ENCODE measurements at places on chromosomes 13 and 19. TPM values are rescaled to one million over a fixed set of nuclear protein-coding genes. Genes with fewer than 3 reads are reported as not detected.

- DNase-seq, result peak; percentile 82
Measured at GRCh38 chr19:13986348-13986904, 19.7 kb downstream of the RFX1 start.

- no peak for DNase-seq
Measured at GRCh38 chr13:93881411-93881810, 598.1 kb downstream of the DCT start.

- DNase-seq, result no peak
Measured at GRCh38 chr19:32580353-32580900, 563 bp upstream of the PDCD5 start.

GRCh38 chr19:46551164-46551563, 50.0 kb upstream of the CALM3 start:
- no peak for DNase-seq

DNA sequence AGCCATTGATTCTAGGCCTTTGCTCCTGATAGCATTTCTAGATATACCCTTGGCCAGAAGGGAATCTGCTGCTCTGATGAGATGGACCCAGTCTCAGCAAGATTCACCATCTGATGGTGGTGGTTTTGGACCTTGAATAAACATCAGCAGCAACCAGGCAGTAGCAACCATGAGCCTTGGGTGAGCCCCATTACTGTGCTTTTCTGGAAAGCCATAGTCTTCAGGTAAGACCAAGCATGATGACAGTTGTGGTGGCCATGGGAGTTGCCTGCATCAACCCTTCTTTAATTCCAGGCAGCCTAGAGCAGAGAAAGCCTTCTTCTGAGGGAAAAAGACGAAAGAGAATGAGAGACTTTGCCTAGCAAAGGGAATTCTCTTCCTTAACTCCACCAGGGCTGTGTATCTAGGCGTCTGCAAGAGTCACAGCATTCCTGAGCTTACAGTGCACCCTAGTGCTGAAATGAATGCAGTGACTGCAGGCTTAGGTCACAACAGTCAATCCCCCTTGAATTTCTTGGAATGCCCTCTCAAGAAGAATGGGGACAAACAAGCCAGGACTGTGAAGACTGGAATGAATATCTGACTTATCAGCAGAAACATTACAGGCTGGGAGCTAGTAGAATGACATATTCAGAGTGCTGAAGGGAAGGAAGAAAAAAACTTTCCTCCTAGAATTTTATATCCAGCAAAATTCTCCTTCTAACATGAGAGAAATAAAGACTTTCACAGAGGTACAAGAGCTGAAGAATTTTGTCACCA, 942.4 kb upstream of the PCDH20 start:
- DNase-seq, result peak; percentile 35

IGFL1 gene
- polyA plus RNA-seq, result not detected

GRCh38 chr13:72696579-72696978, 30.9 kb downstream of the MZT1 start:
- DNase-seq, result no peak

DNAAF3 gene
- 0.75 TPM for polyA plus RNA-seq

ZSCAN22 gene
- polyA plus RNA-seq, result 0.75 TPM

DNA sequence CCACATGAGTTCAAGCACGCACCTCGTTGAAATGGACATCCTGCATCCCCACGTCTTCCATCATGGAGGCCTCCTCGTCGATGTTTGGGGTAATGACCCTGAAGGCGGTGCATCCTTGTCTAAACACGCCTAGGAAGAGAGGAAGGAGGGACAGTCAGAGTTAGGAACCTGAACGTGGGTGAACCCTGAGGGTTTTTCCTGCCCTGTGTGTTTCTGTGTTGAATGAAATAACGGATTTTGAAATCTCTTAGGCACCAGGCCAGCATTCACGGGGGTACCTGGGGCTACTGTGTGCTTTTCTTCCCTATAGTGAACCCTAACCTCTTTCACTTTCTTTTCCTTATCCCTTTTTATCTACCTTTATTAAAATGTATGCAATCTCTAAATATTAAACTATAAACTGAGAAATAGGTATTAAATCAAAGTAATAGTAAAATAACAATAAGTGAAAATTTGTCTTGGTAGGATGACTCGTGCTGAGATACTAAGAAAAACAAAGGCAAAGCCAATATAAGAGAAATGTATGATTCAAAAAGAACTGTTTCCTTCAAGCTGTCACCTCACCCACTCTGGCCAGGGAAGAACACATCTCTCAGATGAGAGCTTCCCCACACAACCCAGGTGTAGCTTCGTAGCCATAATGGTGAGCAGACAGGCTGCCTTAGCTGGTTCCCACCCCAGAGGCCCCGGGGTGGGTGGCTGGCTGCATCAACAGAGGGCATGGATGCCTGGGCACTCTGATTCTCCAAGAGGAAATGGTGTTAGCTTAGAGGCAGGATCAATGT, 72.1 kb upstream of the SLC15A1 start:
- no peak for DNase-seq

GRCh38 chr13:29619995-29620394, 24.5 kb upstream of the SLC7A1 start:
- DNase-seq, result no peak

KANK3 gene
- polyA plus RNA-seq, result 10.7 TPM

C13orf42 gene
- polyA plus RNA-seq, result not detected

KCNC3 gene
- polyA plus RNA-seq, result 0.25 TPM

SACS gene
- 1.1 TPM for polyA plus RNA-seq

GRCh38 chr19:4830768-4831265, 695 bp downstream of the TICAM1 start:
- DNase-seq, result no peak

- no peak for DNase-seq
Measured at GRCh38 chr19:44254496-44254895, 5.2 kb upstream of the ZNF233 start.

DNA sequence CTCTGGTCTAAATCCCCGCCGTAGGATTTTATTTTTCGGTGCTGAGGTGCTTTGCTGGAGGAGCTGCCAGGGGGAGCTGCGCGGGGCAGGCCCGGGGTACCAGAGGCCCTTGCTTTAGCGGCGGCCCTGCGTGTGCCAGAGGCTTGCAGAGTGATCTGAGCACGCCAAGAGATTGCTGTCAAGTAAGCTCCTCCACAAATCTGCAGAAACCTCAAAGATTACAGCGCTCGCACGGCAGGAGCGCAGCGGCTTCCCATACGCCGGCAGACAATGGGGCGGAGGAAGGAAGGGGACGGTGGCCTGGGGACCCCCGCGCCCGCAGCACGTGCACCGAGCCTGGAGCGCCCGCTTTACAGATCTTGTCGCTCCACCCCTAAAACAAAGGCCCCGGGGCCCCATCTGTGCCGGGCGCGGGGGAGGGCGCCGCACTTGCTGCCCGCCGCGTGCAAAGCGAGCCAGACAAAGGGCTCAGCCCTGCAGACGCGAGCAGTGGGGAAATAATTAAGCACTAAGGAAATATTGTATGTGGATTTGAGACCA, 9.1 kb upstream of the C19orf12 start:
- DNase-seq, result no peak

DNA sequence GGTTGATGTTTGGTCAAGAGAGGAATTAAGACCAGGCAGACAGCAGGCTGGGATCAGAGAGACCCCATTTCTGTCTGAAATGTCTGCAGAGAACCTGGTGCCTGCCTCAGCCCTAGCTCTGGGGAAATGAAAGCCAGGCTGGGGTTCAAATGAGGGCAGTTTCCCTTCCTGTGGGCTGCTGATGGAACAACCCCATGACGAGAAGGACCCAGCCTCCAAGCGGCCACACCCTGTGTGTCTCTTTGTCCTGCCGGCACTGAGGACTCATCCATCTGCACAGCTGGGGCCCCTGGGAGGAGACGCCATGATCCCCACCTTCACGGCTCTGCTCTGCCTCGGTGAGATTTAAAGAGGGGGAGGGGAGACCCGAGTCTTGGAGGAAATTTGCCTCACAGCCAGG, at the start of gene LILRB4:
TSS of gene LILRB4 (plus strand) at position 256 of the 400 bp plus-strand sequence. CDS start at position 305, 49 bp downstream.
- peak; percentile 18 for DNase-seq

- DNase-seq, result no peak
Measured at GRCh38 chr19:39310558-39311311, 9.9 kb downstream of the LRFN1 start.

- peak; percentile 72 for DNase-seq
Measured at GRCh38 chr19:40612831-40613689, 11.9 kb downstream of the LTBP4 start.

GRCh38 chr19:29487432-29487831, 38.4 kb upstream of the VSTM2B start:
- no peak for DNase-seq

NCAN gene
- 0.05 TPM for polyA plus RNA-seq

PRKCG gene
- polyA plus RNA-seq, result 0.30 TPM

CDX2 gene
- polyA plus RNA-seq, result 0.03 TPM

- DNase-seq, result no peak
Measured at GRCh38 chr19:7779631-7780486, 16.8 kb downstream of the CLEC4M start.

GRIN2D gene
- polyA plus RNA-seq, result 0.06 TPM

DNA sequence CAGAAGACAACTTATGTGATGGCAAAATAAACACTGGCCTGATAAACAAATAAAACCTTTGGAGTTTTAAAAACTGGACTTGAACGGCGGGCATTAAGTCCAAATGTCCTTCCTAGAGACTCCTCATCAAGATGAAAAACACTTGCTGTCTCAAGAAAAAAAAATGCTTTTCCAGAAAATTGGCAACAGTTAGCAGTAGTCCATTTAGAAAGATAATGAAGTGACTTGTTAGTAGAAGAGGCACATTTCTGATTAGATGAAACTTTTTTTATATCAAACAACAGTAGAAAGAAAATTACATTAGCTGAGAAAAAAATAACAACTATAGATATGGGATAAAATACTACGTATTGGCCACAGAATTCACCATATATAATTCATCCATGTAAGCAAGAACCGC, 1750.7 kb upstream of the PCDH20 start:
- DNase-seq, result no peak

DNA sequence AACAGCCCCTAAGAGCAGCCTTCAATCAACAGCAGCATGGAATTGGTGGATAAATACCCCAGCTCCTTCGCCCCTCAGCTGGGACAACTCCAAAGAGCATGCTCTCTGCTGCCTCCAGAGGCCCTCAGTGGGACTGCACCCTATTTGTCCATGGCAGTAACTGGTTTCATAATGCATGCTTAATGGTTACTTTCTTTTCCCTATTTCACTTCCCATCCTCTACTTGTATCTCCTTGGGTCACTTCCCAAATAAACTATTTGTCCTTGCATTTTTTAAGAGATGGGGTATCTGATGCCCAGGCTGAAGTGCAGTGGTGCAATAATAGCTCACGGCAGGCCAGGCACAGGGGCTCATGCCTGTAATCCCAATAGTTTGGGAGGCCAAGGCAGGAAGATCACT, 13.5 kb upstream of the TPM4 start:
- DNase-seq, result peak; percentile 70

- DNase-seq, result no peak
Measured at GRCh38 chr13:21328201-21328600, 130.9 kb downstream of the ZDHHC20 start.

TMEM272 gene
- not detected for polyA plus RNA-seq

YIPF2 gene
- 19.1 TPM for polyA plus RNA-seq

DNA sequence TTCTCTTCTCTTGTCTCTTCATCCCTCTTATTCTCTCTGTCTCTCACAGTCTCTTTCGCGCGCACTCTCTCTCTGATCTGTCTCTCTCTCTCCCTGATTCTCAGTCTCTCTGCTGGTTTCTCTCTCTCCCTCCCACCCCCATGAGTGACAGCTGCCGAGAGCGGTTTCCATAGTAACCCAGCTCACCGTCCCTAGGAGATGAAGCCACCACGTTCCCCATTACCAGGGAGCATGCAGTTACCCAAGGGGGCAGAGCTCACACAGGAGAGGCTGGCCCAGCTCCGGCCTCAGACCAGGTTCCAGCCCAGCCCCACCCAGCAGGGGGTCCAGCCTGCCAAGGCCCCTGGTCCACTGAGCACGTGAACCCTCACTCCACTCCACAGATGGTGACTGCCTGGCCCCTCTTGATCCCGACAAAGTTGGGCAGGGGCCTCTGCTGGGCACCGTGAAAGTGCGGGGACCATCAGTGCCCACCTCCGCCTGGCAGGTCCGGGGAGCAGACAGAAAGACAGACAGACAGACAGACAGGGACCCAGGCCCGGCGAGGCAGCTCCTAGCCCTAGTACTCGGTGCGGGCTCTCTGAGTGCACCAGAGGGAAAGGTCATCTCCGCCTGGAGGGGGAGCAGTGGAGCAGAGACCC, 50.6 kb downstream of the CELF5 start:
- DNase-seq, result peak; percentile 31

C13orf46 gene
- polyA plus RNA-seq, result 17.6 TPM

- no peak for DNase-seq
Measured at GRCh38 chr13:70816853-70817252, 708.6 kb upstream of the KLHL1 start.

GNA15 gene
- 15.1 TPM for polyA plus RNA-seq

ATP4B gene
- 490 TPM for polyA plus RNA-seq

ZNF44 gene
- polyA plus RNA-seq, result 6.7 TPM

IRF2BP1 gene
- 11.5 TPM for polyA plus RNA-seq

CNFN gene
- polyA plus RNA-seq, result 2.0 TPM

DNA sequence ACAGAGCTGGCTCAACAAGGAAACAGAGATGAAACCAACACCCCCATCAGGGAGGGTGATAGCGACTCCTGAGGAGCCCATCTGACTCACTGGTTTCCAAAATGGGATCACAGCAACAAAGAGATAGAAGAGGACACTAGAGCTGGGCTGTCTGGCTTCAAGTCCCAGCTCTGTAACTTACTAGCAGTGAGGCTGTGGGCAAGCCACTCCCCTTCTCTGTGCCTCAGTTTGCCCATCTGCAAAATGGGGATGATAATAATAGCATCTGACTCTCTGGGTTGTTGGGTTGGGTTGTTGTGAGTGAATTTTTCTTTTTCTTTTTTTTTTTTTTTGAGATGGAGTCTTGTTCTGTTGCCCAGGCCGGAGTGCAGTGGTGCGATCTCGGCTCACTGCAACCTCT, 14.3 kb downstream of the IGSF23 start:
- DNase-seq, result no peak

- peak; percentile 72 for DNase-seq
Measured at GRCh38 chr19:40190891-40191835, at the start of gene MAP3K10. MAP3K10 (plus strand) TSS chr19:40191426; CDS start chr19:40192032, 606 bp downstream.

GRCh38 chr19:41821003-41821735, 23.3 kb downstream of the LYPD4 start:
- peak; percentile 66 for DNase-seq

DNA sequence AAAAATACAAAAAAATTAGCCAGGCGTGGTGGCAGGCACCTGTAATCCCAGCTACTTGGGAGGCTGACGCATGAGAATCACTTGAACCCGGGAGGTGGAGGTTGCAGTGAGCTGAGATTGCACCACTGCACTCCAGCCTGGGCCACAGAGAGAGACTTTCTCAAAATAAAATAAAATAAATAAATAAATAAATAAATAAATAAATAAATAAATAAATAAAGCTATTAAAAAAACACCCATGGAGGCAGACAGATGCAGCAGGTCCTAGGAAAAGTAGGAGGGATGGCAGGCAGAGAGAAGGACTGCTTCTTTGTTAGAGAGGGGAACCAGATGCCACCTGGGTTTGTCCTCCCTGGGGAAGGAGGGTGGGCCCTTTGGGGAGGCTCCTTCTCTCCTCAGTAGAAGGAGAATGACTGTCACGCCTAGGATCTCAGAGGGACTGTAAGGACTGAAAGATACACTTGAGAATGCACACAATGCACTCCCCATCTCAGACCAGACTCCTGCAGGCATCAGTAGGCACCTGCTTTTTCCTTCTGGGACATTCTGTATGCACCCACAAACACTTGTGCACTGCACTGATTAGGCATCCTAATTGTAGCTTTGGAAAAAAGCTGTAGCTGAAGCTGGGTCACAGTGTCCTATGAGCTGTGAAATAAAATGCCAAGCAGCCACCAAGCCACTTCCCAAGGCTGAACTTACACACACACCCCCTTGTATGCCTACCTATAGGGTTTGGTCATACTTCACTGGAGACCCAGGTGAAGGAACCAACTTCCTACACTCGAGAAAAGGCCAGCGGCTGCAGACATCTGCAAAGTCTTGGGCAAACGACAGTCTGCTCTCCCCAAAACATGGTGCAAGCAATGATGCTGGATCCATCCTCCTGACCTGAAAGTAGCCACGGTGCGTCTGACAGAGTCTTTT, 18.9 kb upstream of the SLC35E1 start:
- DNase-seq, result no peak

All from stomach (tissue), 19 donors.